Germinal center (tissue), 1 donor: ENCODE measurements at places on chromosomes 5 and 9.

GRCh38 chr9:35816708-35817107, 1.9 kb upstream of the HINT2 start:
- DNase-seq = no peak

- no peak for DNase-seq
Measured at GRCh38 chr9:34506623-34507022, 16.2 kb downstream of the ENHO start.

GRCh38 chr9:103041961-103042360, 46.8 kb downstream of the CYLC2 start:
- no peak for DNase-seq

- no peak for DNase-seq
Measured at GRCh38 chr5:505951-506525, 18.2 kb downstream of the SLC9A3 start.

DNA sequence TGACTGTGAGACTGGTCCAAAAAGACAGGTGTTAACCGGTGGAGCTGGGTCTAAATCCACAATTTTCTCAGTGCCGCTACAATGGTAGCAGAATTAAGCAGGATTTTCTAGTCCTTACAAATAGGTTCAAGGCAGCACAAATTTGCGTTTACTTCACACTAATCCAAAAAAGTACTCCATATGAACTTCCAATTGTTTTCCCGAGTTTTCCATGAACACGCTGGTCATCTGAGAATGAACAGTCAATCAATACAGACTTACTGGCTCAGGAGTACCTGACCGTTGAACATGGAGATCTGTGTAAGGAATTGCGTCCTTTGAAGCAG, 709 bp downstream of the SLC35D2 start:
- no peak for DNase-seq

DNA sequence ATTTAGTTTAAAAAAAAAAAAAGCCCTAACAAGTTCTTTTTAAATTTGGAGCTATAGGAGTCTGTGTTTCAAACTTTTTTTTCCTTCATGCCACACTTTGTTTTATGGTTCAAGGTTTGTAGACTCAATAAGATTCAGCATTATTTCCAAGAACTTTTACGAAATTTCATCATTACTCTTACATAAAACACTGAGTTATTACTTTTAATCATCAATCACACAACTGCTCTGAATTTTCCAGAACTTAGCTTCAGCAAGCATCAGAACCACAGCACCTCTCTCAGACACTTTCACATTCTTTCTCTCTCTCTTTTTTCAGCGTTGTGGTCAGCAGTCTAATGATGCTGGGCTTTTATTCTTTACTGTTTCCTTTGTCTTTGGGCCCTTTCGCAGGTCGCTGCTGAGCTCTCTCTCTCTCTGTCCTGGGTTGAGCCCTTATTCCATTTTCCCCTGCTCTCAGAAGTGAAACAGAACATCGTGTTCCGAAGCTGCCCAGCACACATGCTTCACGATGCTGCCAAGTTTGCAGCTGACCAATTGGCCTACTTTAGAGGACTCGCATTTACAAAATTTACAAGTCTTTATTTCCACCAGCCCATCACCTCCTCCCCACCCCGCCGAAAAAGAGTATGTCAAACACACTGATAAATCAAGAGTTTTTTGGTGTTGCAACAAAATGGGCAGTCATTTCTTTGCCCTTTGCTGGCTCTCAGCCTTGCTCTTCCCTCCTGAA, 44.6 kb upstream of the PIK3R1 start:
- no peak for DNase-seq

DNA sequence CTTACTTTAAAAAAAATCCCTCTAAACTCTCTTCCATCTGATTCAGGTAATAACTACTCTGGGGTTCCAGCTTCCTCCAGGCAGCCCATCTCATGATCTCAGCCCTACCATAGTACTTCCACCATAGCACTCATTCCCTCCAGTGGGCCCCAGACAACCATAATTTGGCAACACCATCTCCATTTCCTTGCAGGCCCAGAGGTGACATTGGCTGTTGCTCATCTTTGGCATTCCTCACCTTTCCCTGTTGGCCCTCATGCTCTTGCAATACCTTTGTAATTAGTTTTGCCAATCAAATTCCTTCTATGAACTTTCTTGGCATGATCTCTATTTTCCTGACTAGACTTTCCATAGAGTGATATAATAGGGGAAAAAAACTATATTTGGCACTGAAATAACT, 60.1 kb downstream of the TAF11L14 start:
- DNase-seq = no peak

DNA sequence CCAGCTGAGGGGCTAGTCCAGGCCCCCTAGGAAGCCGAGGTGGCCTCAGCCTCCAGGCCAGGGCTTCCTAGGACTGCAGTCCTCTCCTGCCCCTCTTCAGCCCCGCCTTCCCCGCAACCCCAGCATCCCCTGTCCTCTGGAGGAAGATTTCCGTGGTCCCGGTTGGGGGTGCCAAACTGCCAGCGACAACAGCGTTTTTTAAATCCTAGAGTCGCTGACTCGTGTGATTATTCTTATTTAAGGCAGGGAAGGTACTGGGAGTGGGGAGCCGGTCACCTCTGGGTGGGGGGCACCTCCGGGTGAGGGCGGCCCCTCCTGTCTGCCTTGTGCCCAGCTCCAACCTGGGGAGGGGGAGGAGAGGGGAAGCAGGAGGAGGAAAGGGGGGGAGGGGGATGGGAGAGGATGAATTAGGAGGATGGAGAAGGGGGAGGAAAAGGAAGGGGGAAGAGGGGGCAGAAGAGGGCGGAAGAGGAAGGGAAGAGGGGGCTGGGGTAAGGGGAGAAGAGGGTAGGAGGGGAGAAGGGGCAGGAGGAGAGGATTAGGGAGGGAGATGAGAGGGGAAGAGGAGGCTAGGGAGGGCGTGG, 173.1 kb upstream of the IER5L start:
- no peak for DNase-seq

DNA sequence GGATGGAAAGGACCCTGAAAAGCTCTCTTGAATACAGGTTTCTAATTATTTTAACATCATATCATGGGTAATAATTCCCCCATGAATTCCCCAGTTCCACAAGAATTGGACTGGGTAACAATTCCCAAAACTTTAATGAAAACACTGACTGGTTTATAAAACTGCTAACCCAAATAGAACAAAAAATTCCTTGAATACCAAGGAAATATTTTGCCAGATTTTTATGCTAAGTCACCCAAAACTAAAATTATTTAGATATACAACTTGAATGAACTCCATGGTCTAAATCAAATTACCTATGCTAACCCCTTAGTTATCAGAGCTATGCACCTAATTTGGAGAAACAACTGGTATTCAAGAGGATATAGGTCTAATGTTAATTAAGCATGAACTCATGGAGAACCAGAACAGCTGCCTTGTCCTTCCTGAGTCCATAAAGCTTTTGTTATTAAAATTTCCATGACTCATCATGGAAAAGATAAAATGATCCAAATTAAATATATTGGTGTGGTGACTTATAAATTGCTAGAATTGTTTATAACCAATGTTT, 164.9 kb upstream of the TUT7 start:
- DNase-seq = no peak

GRCh38 chr9:113313261-113313660, 10.1 kb upstream of the RNF183 start:
- no peak for DNase-seq

- no peak for DNase-seq
Measured at GRCh38 chr5:143509758-143510221, 106.3 kb upstream of the NR3C1 start.

DNA sequence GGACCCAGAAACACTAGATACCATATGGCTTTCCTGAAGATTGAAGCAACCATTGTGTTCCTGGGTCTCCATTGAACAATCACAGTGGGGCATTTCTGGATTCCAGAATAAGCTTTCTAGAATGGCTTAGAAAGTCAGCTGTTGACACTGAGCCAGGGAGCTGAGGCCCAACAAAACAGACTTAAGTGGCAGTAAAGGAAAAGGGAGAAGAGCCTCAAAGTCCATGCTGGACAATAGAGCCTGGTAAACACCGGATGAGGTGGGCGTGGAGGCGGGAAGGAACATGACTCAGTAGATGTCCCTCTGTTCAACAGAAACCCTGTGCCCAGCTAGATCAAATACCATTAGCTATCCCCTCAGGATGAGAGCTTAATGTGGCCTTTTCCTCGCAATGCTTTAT, 14.8 kb downstream of the SPARC start:
- DNase-seq = no peak

GRCh38 chr9:97562542-97562941, 61.1 kb downstream of the TMOD1 start:
- no peak for DNase-seq

GRCh38 chr5:74072646-74073045, 446.6 kb downstream of the ARHGEF28 start:
- no peak for DNase-seq

GRCh38 chr5:71937921-71938698, 169.2 kb upstream of the MAP1B start:
- no peak for DNase-seq

- peak; percentile 82 for DNase-seq
Measured at GRCh38 chr5:160199410-160199911, 29.8 kb upstream of the FABP6 start.

DNA sequence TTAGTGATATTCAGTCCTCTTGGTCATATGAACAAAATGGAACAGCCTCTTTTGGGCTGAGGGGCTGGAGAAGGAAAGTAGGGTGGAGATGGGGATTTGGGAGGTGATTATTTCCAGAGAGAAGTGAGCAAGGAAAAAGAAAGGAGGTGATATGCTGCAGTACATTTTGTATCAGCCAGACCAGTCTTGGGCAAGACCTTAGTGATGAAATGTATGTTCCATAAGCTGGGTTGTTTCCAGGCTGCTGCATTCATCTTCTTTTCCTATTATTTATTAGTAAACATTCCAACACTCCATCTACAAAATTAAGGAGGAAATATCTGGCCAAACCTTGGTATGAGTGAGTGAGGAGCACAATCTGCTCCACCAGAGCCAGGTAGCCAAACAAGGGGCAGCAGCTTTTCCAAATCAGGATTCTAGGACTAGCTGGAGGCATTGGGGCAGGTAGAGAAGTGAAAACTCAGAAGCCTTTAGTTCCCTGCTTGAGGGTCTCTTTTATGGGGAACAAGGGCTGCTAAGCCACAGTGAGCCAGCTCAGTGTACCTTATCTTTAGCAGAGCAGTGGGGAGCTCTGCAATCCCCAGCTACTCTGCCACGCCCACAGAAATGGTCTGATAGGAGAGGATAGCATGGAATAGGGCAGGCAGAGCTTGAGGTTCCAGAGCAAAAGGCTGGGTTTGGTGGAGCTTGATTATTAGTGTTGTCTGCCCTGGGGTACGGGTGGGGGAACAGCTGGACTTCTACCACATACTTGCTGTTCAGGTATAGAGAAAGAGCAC, 19.5 kb downstream of the RAD1 start:
- DNase-seq = no peak

- DNase-seq = no peak
Measured at GRCh38 chr9:68821911-68822310, 116.9 kb downstream of the PIP5K1B start.

DNA sequence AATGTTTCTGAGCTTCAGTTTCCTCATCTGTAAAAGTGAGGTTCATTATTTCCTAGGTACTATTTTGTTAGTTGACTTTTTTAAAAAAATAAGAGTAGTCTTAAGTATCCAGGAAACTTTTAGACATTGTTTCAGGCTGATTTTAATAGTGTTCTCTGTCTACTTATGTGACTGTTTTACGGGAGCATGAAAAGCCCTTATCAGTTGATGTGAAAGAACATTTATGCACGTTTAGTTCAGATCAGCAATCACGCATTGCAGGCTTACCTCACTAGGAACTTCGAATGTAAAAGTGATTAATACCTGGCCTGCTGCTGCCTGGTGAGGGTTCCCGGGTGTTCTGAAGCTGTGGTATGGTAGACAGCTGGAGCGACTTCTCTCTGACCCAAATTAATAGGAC, 8.1 kb downstream of the SNX18 start:
- DNase-seq = no peak

GRCh38 chr5:140574165-140574564, 9.5 kb downstream of the SLC35A4 start:
- no peak for DNase-seq

GRCh38 chr9:93230601-93231000, 46.7 kb downstream of the WNK2 start:
- no peak for DNase-seq

DNA sequence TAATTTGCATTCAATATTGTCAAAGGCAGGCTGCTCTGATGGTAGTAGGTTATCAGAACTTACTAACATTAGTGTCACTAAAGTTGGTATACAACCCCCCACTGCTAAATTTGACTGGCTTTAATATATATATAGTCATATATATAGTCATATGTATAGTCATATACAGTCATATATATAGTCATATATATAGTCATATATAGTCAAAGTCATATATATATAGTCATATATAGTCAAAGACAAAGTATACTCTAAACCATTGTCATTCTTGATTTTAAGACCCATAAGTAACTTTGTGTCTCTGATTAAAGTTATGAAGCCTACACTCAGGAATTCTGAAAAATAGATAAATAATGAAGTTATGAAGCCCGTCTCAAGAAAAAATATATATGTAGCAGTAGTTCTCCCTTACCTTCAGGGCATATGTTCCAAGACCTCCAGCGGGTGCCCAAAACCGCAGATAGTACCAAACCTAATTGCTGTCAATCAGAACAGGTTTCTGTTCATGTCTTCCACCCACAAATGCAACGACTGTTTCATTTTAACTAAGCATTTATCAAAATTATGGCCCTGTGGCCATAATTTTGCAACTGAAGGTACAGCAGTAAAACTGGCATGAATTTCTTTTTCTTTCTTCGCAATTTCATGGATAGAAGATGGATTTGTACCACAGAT, 40.1 kb downstream of the TRPM6 start:
- no peak for DNase-seq

DNA sequence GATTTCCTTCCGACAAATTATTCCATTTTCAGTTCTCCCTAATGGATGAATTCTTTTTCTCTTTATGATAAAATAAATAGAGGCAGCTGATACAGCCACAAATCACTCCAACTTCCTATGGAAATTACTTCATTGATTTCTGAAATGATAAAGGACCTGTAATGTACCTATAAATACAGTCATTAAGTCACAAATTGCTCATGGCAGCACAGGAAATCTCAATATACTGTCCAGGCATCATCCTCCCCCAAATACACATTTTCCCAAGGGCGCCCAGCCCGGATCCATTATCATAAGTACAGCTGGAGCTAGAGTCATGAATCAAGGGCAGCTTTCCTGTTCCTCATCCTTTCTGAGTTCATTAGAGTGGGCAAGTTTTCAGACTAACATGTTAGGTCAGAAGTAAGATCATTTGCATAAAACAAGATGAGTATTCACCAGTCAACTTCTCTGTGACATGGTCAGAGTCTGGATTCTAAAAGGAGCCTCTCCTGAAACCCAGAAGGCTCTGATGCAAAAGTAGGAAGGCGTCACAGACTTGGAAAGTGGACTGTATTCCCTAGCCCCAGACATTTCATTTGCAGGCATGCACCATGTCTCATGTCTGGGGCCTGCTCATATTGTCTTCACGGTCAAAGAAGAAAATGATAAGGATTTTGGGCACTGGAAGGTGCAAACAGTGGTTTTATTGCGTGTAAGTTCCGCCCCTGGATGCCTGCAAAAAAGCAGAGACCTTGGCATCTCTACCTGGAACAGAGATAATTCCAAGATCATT, 383.2 kb downstream of the PLK2 start:
- no peak for DNase-seq

- DNase-seq = no peak
Measured at GRCh38 chr9:8857926-8858595, 1058.5 kb upstream of the DMAC1 start.

GRCh38 chr9:92964607-92965060, 17.3 kb downstream of the FGD3 start:
- DNase-seq = no peak
